Stimulated activated CD4-positive, alpha-beta T cell treated with anti-CD3 and anti-CD28 coated beads, Interleukin-1b, Interleukin-23, amount 100 ng/mL, for 1 hour (primary cell): ENCODE measurements at places on chromosomes 7 and 10.
A peak's percentile ranks its signal among the peaks of the same experiment; 100 is the strongest.

GRCh38 chr7:92843034-92843760, 6.8 kb upstream of the CDK6 start:
- DNase-seq: no peak

DNA sequence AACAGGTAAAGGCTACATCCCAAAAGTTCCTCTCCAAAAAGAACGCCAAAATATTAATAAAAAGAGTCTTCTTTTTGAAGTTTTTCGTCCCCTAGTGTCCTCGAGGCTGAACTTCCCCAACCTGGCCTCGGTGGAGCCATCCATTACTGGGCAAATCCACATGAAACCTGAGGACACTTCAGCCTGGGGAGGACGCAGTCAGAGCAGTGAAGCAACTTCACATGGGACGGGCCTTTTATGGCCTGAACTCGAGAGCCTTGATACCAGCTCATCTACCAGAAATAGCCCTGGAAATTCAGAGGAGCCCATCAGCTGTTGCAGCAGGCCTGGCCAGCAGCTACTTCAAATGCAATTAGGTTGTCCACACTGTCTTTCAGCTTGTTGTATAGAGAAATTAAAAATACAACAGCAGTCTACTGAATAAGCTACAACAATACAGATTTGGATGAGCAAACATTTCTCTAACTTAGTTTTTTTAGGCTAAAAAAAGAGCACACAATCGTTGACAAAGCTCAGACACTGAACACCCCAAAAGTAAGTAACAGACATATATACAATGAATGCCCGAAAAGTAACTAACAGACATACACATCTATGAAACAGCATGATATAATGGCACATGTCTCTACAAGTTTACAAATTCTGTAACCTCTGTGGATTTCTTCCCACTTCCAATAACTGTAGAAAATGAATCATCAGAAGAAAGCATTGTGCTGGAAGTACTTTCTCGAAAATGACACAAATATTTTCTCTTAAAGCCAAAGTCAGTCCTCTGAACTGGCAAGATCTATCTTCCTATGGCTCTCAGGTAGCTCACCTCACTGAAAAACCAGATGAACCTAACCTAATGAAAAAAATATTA, at the start of gene SVIL:
TSS of gene SVIL (minus strand) at position 208 of the 862 bp plus-strand sequence. CDS start 79,913 bp downstream, outside the sequence.
- DNase-seq: no peak

DNA sequence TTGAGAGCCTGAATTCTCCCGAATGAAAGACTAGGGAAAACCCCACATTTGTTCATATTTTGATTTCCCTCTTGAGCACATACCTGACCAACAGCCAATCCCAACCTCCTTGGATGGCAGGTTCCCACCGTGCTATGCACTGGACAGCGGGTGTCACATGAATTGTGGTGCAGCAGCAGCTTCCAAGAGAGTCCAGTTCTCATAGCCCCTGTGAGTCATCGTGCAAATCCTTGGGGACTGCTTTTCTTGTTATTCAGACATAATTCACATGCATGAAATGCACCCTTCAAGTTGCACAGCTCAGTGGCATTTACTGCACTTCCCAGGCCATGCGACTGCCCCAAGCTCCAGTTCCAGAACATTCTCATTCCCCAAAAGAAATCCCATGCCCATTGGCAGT, 67.8 kb upstream of the PPP2R2D start:
- no peak for DNase-seq

DNA sequence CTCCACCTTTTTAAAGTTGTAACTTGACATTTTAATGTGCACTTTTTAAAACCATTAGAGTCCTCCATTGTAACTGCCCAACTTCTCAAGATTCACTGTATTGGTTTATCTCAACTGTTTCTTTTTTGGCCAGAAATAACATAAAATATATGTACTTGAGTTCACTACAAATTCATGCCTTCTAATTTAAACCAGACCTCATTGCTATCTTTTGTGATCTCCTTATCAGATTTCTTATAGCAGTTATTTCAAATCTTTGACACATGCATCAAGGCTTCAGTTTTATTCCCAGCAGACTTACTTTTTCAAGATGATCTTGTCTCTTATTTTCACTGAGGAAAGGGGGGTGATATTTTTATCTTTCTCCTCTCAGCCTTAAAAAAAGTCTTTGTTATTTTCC, 154.3 kb downstream of the PHF14 start:
- no peak for DNase-seq

GRCh38 chr10:7025296-7025695, 385.5 kb downstream of the SFMBT2 start:
- DNase-seq: no peak

DNA sequence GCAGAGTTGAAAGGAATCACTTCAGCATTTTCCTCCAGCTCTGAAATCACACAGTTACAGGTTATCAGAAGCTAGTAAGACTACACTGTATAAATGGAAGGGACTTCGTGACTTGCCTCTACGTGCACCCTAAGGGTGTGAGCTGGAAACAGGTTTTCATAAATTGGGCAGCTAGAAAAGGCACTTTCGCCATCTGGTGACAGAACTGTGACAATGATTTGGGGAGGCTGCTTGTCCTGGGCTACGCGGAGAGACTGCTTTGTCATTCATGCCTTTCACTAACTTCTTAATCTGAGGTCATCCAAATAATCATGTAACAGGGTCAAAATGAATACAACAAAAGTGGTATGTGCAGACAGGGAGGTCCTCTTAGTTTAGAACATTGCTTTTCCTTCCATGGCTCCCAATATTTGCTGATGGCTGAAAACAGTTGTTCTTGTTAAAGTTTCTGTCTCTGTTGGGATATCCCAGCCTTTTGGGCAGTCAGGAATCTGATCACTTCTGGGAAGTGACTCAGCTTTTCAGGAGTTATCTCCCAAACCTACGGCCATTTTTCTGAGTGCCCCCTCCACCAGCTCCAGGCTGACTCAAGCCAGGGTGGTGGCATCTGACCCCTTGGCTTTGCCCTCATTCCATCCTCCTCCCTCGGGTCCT, 17.8 kb downstream of the VWC2 start:
- no peak for DNase-seq

DNA sequence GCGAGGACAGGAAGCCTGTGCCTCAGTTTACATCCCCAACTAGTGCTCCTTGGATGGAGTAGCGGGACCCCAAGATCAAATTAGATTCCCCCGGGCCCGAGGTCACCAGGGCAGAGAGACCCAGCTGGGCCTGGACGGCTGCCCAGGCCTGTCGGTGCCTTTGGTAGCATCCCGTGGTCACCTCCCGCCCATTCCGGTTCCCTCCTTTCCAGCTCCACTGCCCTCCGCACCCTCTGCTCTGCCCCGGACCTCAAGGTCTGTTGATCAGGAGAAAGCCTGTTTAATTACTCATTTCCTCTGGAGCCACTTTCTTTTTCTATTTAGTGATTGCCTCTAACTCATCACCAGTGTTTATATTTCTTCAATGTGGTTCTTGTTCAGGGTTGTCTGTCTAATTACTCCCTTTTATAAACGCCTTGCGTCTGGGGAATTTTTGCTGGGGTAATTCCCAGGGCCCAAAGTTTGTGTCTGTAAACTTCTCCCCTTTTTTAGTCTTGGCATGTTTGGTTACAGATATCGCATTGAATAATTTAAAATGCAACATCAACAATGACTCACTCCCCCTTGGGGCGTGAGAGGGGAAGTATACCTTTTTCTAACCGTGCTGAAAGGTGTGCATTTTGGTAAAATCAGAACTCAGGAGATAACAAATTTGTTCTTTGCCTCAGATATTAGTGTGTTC, 1.9 kb downstream of the FOXK1 start:
- no peak for DNase-seq

- no peak for DNase-seq
These were observed 5.3 kb upstream of the IL2RA start for GRCh38 chr10:6067457-6067856.

- no peak for DNase-seq
These were observed 9.5 kb upstream of the TAS2R60 start for GRCh38 chr7:143433759-143434158.

- no peak for DNase-seq
These were observed 43.3 kb upstream of the ECHDC3 start for GRCh38 chr10:11698691-11699549.

DNA sequence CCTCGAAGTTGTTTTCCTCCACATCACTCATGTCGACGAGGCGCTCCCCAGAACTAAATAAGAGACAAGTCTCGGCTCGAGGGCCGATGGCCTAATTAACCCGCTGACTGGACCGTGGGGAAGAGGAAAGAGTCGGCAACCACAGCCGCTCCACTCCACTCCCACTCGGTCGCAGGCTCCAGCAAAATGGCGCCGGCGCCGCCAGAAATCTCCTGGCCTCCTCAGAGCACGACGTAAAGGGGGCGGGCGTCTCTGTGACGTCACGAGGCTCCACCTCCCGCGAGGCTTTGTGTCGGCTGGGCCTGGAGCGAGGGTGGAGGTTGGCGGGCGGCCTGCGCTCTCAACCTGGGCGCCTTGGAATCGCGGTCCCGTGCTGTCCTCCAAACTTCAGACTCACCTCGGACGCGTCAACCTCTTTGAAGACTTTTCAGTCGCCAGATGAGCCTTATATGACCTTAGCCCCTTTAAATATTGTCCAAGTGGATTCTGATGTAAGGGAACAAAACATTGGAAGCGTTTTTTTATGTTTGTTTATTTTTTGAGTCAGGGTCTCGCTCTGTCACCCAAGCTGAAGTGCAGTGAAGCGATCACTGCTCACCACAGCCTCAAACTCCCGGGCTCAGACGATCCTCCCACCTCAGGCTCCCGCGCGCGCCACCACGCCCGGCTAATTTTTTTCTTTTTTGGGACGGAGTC, at the start of gene TRA2A:
TSS of gene TRA2A (minus strand) at position 188 of the 696 bp plus-strand sequence. CDS start at position 31, 157 bp downstream.
- DNase-seq: peak; percentile 90

- DNase-seq: no peak
These were observed 268.0 kb downstream of the DYNC1I1 start for GRCh38 chr7:96040250-96040772.

DNA sequence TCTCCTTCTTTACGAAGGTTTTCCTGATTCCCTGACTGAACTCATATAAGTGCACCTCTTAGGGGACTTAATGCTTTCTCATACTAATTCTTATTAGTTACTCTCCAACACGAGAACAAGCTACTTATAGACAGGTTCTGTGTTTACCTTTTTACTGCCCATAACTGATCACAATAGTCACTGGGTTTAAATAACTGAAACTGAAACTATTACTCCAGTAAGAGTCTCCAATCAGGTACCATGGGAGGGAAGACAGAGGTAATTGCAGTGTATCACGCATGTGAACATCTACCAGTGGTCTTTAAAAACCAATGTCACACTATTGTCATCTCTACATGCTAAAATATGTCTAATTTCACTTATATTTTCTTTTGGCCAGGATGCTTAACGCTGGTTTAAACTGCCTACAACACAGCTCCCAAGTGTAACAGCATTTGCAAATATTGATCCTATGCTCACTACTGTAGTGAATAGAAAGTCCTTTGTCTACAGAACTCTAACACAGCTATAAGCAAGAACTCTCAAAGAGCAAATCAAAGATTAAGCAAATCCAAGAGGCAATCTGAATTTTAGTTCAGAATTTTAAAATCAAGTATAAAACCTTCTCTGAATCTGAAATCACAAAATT, 3.6 kb downstream of the GDI2 start:
- no peak for DNase-seq

DNA sequence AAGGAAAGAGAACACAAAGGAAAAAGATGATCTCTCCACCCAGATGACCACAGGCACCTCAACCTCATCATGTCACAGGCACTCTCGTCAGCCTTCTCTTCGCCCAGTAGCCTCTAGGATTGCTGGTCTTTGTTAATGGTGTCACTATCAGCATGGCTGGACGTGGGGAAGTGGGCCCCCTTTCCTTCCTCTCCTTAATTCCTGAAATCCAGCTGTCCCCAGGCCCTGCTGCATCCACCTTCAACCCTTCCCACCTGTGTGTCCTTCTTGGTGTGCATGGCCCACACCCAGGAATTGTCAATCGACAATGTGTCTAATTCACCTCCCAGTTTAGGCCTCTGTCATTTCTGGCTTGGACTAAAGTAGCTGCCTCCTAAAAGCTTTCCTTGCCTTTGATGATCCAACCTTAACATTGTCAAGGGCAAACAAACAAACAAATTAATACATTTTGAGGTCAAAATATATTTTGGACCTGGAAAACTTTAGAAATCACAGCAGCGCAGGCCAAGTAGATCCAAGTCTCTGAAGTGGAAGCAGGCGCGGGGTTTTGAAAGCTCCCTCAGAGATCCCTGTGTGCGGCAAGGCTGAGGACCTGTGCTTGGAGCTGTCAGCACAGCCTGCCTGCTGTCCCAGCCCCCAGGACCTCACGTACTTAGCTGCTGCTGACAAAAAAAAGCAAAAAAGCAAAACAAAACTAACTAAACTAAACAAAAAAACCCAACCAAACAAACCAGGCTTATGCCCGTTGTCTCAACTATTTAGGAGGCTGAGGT, 193.3 kb upstream of the LYZL2 start:
- no peak for DNase-seq

DNA sequence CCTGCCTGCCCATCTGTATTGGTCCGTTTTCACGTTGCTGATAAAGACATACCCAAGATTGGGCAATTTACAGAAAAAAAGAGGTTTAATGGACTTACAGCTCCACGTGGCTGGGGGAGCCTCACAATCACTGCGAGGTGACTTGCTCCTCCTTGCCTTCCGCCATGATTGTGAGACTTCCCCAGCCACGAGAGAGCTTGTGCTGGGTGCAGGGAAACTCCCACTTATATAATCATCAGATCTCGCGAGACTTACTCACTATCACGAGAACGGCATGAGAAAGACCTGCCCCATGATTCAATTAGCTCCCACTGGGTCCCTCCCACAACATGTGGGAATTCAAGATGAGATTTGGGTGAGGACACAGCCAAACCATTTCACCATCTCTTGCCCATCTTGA, 111.8 kb downstream of the MYL10 start:
- DNase-seq: no peak

GRCh38 chr10:56348101-56348500, 13.0 kb downstream of the ZWINT start:
- no peak for DNase-seq

- no peak for DNase-seq
These were observed 61.8 kb upstream of the TRIL start for GRCh38 chr7:29019896-29020295.

DNA sequence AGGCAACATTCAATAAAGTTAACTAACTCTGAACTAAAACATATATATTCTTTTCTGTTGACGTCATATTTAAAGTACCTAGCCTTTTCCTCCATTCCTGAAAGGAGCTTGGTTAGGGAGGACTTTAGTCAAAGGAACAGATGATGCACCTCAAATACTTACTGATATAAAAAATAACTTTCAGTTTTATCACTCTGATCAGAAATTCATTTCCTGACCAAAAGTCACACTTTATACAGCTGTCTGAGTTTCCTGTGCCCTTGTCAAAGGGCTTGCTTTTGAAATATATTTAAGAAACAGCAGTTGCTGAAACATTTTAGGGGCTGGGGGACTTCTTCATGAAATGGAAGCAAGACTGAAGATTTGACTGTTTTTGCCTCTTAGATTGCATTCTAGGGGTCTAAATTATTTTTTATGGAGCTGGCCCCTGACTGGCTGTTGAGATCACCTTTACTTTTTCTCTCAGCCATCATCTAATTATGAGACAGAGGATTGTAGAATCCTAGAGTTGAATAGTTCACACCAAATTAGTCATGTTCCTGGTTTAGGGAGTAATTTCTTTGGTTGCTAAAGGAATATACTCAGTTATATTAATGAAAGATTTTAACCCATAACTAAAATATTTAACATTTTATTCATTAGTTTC, 46.6 kb downstream of the GLCCI1 start:
- DNase-seq: no peak

- no peak for DNase-seq
These were observed 108.0 kb upstream of the HABP2 start for GRCh38 chr10:113444766-113445365.
